ENCODE measurements at places on chromosomes 1 and 21. TPM values are rescaled to one million over a fixed set of nuclear protein-coding genes. Genes with fewer than 3 reads are reported as not detected.

DNA sequence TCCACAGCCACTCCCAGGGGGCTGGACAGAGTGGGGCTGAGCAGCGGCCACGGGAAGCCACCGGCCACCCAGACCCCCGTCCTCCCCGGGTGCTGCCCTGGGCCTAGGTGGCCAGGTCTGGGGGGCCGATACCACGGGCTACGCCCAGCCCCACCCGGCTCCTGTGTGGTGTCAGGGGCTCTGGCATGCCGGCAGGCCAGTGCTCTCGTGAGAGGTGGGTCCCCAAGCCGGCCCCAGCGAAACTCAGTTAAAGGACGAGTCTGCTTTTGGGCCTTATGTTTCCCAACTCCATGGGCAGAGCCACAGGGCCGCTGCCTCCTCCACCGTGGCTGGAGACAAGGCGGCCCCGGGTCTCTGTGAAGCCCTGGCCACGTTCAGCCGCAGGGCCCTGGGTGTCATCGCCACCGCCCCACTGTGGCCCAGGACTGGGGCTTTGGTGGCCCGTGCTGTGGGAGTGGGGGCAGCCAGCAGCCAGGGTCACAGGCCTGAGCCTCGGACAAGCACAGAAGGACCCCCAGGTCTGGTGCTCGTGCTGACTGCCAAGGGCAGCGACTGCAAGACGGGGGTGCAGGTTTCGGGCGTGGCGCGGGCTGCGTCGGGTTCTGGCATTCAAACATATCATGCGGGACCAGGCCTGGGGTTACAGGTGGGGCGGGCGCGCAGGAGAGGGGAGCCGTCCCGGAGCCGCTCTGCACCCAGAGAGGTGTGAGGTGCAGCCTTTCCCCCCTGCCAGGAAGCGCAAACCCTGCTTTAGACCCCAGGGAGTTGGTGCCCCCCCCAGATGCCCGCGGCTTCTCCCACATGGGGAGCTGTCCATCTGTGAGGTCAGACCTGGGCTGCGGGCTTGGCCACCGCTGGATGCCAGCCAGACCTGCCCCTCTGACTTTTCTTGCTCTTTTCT is 11.9 kb upstream of the C1orf159 start:
- DNase-seq = no peak

DNA sequence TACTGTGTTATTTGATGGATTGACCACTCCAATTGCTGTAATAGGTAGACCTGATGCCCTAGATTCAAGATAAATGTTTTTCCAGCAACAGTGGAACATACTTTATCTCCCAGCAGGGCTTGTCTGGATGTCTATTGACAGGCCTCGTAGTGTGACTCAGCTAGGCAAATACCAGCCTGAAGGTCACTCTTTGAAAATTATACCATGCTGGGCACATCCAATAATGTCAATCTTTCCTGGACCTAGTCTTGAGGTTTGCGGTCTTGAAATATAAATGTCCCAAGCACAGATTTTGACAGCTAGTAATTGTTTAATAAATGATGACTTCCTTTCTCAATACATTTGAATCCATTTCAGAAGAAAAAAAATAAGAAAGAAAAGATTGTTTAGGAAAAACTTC is 1138.0 kb upstream of the TMPRSS15 start:
- DNase-seq = no peak

DNA sequence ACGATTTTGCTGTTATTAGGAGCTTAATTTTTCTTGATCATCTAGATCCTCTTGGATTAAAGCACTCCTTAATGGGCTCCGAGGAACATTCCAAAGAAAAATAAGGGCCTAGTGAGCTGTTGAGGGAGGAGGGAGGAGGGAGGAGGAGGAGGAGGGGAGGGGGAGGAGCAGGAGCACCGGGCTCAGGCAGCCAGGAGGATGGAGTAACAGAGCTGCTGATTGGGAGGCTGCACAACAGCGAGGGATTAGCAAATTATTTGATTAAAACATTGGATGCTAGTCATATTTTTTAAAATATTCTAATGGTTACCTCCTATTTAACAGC is 302.1 kb upstream of the RRP15 start:
- no peak for DNase-seq

- DNase-seq = no peak
Observed at GRCh38 chr21:25381936-25382452, 225.3 kb downstream of the MRPL39 start.

DNA sequence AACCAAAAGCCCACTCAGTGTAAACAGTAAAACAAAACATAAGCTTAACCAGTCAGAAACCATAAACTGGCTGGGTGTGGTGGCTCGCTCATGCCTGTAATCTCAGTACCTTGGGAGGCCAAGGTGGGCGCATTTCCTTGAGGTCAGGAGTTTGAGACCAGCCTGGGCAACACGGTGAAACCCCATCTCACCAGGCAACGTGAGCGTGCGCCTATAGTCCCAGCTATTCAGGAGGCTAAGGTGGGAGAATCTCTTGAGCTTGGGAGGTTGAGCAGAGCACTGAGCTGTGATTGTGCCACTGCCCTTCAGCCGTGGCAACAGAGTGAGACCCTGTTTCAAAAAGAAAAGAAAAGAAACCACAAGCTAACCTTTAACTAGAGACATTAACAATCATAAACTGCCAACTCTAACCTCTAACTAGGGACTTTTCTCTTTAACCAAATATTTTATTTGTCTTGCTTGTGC is 13.1 kb upstream of the PRRC2C start:
- DNase-seq = no peak

DNA sequence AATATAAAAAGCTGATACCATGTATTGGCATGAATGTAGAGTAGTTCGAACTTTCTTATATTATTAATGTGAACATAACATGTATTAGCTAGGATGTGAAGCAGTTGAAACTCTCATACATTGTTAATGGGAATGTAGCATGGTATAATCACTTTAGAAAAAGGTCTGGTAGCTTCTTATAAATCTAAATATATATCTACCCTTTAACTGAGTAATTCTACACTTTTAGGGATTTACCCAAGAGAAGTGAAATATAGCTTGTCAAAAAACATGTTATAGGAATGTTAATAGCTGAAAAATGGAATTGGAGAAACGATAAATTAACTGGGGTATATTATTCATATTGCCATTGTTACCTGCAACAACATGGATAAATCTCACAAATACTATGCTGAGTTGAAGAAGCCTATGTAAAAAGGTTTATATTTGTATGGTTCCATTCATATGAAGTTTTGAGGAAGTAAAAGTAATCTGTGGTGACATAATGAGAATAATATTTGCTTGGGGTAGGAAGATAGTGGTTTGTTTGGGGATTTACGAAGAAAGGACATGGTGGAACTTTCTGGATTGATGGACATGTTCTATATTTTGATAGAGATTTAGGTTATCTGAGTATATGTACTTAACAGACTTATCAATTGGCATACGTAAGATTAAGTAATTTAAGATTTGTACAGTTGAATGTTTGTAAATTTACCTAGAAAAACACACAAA is 76.6 kb downstream of the MAST2 start:
- DNase-seq = no peak

DNA sequence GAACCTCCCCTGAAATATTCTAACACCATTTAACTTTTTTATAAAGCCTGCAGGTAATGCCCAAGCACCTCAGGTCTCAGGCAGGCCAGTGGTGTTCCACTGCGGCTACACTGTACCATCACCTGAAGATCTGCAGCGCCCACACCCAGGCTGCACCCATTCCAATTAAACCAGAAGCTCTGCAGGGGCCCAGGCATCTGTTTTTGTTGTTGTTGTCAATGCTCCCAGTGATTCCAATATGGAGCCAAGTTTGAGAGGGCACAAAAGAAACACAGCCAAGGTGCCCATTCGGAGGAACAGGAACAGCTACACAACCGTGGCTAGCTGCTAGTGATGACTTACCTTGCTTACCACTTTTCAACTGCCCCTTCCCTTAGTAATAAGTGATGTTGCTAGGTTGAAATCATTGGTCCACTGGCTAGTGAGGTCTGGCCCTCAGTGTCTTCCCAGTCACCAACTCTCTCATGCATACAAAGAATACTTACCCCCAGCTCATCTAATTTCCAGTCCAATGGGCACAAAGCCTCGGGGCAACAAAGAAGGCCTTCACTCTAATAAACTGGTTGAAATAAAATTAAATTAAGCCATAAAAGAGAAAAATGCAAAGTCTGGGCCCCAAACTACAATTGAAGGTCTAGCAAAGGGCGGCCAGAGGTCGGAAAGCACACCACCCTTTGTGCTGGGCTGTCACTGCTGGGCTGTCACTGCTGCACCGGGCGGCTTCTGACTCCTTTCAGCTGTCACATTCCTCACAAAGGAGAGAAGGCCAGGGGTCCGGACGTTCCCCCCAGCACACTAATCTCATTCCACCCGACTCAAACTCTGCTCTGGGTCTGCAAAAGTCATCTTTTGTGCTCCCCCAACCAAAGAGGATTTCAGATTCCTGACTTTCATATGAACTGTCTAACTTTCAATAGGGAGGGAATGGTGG is 34.9 kb downstream of the SIPA1L2 start:
- no peak for DNase-seq

TCP10L gene
- 1.6 TPM for total RNA-seq

GPR52 gene
- total RNA-seq = 0.22 TPM

LCE2C gene
- total RNA-seq = not detected

OR6K3 gene
- not detected for total RNA-seq

CFAP74 gene
- total RNA-seq = 0.39 TPM

GSTM5 gene
- 0.09 TPM for total RNA-seq

Measured in WTC11 (cell line).